Hematopoietic multipotent progenitor cell (in vitro differentiated cells): ENCODE measurements at places on chromosomes 12 and 14.
A peak's percentile ranks its signal among the peaks of the same experiment; 100 is the strongest.

DNA sequence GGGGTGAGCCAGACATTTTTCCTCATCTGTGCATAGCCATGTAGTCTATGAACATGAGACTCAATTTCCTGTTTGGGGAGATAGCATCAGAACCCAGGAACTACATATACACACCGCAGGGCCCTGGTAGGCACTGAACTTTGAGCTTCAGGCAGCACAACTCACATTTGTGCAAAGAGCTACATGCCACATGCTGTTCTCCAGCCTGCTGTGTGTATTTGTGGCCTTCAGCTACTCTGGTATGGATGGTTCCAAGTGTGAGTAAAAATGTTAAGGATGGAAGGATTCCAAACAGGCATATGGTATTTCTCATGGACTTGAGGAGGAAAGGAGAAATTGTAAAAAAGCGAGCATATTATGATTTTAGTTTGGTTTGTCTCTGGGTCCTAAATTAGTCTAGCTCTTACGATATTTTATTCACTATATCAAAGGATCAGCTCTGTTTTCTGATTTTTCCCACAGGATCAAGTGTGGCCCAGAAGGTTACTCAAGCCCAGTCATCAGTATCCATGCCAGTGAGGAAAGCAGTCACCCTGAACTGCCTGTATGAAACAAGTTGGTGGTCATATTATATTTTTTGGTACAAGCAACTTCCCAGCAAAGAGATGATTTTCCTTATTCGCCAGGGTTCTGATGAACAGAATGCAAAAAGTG lies 422.4 kb upstream of the OR4E1 start:
- DNase-seq = no peak

- no peak for DNase-seq
These were observed 94.9 kb downstream of the CHGA start for GRCh38 chr14:93017898-93018297.

GRCh38 chr14:102849526-102850379 lies 72.5 kb downstream of the TRAF3 start:
- no peak for DNase-seq

DNA sequence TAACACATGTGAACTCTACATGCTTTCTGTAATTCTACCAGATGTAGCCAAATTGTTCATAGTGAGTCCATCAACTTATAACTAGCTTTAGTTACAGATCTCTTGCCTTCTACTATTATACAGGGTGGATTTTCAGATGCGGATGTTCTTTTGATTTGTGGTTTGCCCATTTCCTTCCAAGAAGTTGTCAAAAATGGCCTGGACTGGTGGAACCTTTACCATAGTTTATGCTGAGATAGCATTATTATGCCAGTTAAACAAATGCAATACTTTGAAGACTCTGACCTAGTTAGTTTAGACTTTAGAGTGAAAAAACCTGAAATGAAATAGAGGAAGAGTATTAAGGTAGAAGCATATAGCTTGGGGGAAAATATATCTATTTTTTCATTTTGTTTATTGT lies 27.4 kb upstream of the CFL2 start:
- DNase-seq = peak; percentile 30

- DNase-seq = no peak
These were observed 37.4 kb upstream of the C12orf71 start for GRCh38 chr12:27119797-27120196.

GRCh38 chr12:90398285-90398836 lies 556.6 kb downstream of the CCER1 start:
- no peak for DNase-seq

DNA sequence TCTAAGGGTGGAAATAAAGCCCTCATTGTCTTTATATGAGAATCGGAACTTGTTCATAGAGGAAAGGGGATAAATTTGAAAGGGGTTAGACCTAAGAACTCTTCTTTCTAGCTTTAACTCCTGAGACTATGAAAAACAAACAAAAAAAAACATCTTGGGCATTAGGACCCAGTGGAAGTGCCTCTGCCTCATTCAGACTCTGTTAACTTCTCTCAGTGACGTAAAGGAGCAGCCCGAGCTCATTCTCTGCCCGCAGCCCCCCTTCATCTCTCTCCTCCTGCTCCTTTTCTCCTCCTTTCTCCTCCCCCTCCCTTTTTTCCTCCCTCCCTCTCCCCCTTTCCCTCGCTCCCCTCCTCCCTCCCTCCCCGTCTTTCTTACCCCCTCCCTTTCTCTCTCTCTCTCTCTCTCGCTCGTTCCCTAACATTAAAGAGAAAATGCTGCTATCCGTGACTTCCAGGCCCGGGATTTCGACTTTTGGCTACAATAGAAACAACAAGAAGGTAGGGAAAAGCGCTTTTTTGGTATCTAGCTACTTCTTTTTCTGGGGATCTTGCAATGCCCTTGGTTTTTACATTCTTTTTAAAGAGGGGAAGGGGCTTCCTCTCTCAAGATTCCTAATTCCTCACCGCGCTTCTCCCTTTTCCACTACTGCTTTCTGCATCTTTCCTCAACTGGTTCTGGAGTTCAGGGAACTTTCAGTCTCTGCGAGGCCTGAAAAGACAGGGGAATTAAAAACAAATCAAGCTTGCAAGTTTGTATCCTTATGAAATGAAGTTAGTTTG lies at the start of gene RBMS2:
RBMS2 (plus strand) TSS at position 231 of the 782 bp plus-strand sequence; CDS start at position 435, 204 bp downstream.
- peak; percentile 86 for DNase-seq
